Cerebellum (tissue), 4 donors: ENCODE measurements at places on chromosomes 5 and 9. TPM values are rescaled to one million over a fixed set of nuclear protein-coding genes. Genes with fewer than 3 reads are reported as not detected.
A peak's percentile ranks its signal among the peaks of the same experiment; 100 is the strongest.

GRCh38 chr9:35619800-35620158 lies 1.6 kb upstream of the CD72 start:
- DNase-seq, result no peak

GRCh38 chr9:129989362-129989708 lies 53.7 kb downstream of the FNBP1 start:
- DNase-seq, result no peak

The ADRA1B gene
- total RNA-seq, result 0.54 TPM

DNA sequence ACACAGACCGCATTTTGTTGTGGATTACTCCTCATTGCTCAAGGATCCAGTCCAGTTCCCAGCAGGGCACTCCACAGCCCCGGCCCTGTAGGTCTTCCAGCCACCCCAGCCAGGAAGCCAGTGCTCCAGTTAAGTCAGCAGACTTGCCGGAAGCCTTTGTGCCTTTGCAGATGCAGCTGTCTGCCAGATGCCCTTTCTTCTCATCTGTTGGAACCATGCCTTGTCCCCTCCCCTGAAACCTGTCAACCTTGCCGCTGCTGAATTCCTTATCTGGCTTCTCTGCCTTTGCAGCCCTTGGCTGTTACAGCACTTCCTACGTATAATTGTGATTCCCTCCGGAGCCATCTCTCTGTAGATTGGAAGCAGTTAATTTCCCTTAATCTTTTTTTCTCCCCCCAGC lies 28.4 kb downstream of the PSAT1 start:
- DNase-seq, result no peak

DNA sequence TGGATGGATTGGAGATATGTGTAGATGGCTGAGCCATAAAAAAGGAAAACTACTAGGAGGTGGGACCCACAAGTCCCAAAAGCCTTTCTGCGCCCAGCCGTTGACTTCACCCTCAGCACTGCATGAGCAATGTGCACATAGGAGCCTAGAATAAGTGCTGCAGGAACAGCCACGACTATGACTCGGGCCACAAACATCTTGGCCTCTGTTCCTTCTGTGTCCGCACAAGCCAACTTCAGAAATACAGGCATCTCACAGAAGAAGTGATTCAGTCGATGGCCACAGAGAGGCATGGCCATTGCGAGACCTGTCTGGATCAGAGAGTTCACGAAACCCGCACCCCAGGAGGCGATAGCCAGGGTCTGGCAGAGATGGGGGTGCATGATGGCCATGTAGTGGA lies 587 bp downstream of the OR2Y1 start:
- DNase-seq, result no peak

DNA sequence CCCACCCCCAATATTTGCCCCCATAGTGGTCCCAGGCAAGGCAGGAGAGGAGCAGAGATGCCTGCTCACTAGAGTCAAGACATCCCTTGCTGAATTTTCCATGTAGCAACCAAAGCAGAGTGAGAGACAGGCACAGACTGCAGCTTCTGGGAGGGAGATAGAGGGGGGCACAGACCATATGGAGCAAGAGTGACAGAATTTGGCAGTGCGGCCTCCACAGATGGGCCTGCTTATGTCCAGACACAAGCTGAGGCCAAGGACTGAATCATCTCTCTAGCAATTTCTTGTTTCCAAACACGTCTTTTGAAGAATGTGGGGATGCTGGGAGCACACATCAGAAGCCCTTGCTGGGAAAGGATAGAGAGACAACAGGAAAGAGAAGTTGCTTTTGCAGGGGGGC lies 53.0 kb upstream of the ALDH1B1 start:
- DNase-seq, result peak; percentile 90

The DCAF12 gene
- total RNA-seq, result 26.3 TPM

DNA sequence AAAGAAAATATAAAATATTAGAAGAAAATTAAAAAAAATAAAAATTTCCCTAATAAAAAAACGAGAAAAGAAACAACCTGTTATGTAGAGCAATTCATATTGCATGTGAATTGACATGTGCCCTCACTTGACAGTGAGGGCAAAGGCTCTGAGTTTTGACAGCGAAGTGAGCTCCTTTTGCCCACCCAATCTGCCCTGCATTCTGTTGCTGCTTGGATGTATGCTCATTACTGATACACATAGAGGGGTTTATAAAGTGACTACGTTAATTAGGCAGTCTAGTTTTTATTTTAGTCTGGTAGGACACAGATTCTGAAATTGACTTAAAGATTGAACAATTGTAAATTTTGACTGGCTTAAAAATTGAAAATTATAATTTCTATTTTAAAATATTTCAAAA lies 949.4 kb downstream of the TLE4 start:
- DNase-seq, result no peak

The XRCC4 gene
- total RNA-seq, result 8.8 TPM

- DNase-seq, result no peak
These were observed 78.4 kb downstream of the NDFIP1 start for GRCh38 chr5:142186857-142187594.

The PCDHGA1 gene
- 5.2 TPM for total RNA-seq

DNA sequence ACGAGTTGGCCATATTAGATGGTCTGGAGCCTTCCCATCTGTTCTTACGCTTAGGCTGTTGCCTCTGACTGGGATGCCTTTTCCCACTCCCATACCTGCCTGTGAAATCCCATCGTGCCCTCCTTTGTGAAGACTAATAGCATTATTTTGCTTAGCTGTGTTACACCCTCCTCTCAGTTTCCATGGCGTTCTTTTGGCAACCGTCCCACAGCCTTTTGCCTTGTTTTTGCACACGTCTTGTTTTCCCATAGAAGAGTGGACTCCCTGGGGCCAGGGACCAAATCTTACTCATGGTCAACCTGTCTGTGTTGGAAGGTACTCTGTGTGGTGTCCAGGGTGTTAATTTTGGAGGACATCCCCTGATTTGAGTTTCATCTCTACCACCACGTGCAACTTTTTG lies 242.1 kb downstream of the HSPA4 start:
- DNase-seq, result no peak

DNA sequence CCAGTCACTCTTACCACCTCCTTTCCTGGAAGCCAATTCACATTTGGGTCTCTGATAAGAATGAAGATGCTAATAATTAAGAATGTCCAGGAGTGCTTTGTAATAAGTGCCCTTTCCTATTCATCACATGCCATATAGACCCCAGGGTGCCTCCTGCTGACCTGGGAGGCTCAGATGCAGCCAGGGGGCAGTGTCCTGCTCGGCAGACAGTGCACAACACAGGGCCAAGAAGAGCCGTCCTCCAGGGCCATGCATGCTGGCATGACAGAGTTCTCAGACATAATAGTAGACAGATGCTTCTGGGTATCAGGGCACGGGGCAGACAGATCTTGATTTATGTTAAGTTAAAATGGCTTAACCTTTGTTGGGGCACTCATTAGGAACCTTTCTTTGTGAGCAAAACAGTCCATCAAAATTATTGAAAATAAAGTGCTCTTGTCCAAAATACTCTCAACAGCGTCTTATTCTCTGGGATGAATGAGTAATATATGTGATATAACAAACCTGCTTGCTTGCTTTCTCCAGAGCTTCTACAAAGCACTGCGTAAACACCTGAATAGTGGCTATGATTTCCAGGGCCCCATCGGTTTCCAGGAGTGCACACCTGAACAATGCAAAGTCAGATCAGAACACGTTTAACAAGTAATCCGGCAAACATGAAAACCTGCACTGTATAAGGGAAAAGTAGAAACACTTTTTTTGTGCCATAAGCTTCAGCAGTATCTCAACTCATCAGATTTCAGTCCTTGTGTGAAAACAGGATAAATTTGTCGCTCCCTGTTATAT lies 192.7 kb downstream of the FANCC start:
- DNase-seq, result no peak

The ARL14EPL gene
- not detected for total RNA-seq

The TAL2 gene
- 2.4 TPM for total RNA-seq

DNA sequence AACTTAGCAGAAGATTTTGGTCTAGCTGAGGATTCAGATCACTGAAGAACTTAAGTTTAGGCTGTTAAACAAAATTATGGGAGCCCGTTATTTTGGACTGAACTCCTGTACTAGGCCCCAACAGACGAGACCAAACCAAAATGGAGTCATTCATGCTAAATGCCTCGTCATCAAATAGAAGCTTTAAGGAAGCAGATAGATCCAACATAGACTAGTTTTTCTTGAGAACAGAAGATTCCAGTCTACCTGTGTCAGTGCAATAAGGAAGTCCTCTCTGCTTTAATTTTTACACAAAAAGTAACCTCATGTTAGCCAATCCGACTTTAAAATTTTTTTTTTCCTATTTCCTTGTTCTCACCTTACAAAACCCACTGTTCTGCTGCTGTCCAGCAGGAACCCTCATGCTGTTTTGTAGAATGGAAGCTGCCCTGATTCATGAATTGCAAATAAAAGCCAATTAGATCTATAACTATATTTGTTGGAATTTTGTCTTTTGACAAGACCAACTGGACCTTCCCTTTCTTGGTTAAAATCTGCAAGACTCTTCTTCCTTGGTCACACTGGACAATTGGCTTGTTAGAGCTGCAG lies 29.0 kb upstream of the GOLM1 start:
- no peak for DNase-seq

The N4BP3 gene
- total RNA-seq, result 10.8 TPM

GRCh38 chr9:38413283-38413682 lies 11.0 kb downstream of the IGFBPL1 start:
- DNase-seq, result no peak

DNA sequence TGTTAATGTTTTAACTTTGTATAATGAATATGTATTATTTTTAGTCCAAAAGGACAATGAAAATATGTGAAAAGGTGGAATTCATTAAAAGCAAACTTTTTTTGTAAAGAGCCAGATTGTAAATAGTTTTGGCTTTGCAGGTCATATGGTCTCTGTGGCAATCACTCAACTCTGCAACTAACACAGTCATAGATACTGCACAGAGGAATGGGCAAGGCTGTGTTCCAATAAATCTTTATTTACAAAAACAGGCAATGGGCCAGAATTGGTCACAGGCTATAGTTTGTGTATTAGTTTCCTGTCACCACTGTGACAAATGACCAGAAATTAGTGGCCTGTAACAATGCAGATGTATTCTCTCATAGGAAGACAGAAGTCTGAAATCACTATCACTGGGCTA lies 125.4 kb upstream of the PTCH1 start:
- no peak for DNase-seq
